ENCODE measurements at places on chromosomes 12 and 14. TPM values are rescaled to one million over a fixed set of nuclear protein-coding genes. Genes with fewer than 3 reads are reported as not detected.

DNA sequence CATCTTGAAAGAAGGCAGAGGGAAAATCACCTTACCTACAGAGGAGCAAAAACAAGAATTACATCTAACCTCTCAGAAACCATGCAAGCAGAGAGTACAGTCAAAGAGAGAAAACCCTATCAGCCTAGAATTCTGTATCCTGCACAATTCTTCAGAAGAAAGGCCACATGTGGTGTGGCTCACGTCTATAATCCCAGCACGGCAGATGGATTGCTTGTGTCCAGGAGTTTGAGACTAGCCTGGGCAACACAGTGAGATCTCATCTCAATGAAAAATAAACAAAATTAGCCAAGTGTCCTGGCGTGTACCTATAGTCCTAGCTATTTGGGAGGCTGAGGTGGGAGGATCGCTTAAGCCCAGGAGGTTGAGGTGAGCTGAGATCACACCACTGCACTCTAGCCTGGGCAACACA is 48.2 kb downstream of the ATF7 start:
- DNase-seq: no peak

GRCh38 chr14:34087571-34087970 is 136.7 kb upstream of the EGLN3 start:
- no peak for DNase-seq

DNA sequence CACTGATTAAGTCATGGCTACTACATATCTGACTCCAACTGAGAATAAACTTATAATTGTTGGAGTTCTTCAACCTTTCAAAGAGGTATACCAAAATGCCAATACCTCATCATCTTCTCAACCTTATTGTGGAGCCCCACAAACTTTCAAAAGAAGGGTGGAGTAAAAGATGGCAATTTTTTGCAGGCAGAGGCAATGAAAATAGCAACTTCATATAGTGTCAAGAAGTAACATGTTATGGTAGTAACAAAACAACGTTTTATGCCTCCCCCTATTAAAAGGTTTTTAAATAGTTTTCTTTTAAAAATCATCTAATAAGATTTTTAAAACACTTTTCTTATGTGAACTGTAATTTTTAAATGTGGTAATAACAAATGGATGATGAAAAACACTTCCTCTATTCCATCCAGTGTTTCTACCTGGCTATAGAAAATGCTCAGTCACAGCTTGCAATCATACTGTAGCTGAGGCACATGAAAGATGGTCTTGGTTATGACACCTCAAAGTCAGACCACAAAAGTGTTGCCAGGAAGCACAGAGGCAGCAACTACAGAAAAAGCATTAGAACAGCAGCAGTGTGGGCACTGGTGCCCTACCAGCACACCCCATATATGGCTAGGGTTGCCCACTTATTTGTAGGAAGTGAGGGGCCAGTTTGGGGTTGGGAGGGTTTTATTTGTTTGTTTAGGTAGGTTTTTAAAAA is 7.0 kb downstream of the PPP1R12A start:
- DNase-seq: no peak

GRCh38 chr14:35430459-35431199 is 26.1 kb upstream of the NFKBIA start:
- DNase-seq: no peak

GRCh38 chr12:66428261-66428660 is 126.0 kb downstream of the HELB start:
- no peak for DNase-seq

TRIM9 gene
- polyA plus RNA-seq: 1.1 TPM

TMPRSS12 gene
- 0.08 TPM for polyA plus RNA-seq
